ENCODE measurements at places on chromosomes 1 and 21.

DNA sequence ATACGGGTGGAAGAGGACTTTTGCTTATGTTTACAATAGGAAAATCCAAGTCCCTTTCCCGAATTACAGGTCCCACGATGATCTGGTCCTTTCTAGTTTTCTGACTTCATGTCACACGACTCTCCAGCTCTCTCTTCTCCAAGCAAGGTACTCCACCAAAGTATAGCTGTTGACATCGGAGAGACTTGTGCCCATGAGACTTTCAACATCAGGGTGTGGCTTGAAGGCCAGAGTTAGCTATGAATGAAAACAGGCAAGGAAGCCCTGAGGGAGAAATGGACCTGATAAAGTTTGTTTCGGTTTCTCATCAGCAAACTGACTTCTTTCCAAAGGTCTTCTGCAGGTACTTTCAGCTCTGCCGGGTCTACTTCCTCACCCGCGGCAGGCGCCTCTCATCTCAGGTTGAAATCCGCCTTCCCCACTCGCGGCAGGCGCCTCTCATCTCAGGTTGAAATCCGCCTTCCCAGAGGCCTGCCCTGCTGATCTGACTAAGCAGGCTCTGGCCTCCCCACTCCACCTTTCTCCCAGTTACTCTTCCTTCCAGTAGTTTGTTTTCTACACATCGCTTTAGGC, 2.1 kb upstream of the PER3 start:
- no peak for DNase-seq

GRCh38 chr21:39050841-39051587, 132.2 kb downstream of the PSMG1 start:
- DNase-seq: no peak

DNA sequence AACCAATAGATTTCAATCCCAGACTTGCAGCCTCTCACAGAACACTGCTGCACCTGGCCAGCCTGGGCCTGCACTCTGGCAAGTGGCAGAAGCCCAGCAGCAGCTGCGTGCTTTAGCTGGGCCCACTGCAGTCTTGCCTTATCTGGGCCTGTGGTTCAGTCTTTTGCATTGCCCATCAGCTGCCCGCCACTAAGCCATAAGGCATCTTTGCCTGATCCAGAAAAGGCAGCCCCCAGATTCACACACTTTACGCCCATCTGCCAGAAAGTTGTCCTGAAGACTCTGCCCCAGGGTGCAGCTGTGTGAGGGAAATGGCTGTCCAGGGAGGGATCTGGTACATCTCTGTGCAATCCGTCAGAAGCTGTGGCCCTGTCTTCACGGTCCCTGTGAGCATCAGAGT, 217.0 kb downstream of the DNAH14 start:
- DNase-seq: no peak

- DNase-seq: no peak
Measured at GRCh38 chr1:89905395-89906058, 84.7 kb downstream of the LRRC8D start.

DNA sequence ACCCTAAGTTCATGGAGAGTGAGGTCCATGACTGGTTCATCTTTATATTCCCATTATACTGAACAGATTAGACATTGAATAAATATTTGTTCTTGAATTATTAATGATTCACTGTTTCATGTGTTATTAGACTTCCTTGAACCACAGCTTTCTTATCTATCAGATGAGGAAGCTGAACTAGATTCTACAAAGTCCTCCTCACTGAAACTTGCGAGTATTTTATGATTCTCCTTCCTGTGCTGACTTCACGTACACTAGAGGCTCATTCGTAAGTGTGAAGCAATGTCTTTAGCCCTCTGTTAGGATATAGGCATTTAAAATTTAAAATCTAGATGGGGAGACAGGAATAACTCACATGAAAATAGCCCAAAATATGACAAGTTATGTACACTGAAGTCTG, 95.6 kb upstream of the IRF2BP2 start:
- no peak for DNase-seq

DNA sequence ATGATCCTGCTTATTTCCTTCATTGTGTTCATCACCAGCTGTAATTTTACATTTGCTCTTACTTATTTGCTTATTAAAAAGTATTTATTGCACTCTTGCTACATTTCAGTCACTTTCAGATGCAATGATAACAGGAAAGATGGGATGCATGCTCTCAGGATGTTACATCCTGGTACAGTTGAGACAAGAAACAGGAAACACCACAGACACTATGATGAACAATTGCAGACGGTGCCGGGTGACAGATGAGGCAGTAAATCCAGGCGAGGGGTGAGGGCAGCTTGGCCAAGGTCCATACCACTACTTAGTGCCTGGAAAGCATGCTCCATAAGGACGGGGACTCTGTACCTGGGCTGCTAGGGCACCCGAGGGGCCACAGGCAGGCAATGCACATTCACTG, 156.6 kb upstream of the RAB4A start:
- DNase-seq: no peak

GRCh38 chr1:37755290-37755689, 9.6 kb downstream of the EPHA10 start:
- DNase-seq: no peak

GRCh38 chr1:23772854-23773242, 5.4 kb upstream of the PITHD1 start:
- DNase-seq: no peak

GRCh38 chr1:204249736-204250427, 36.1 kb upstream of the GOLT1A start:
- DNase-seq: no peak

DNA sequence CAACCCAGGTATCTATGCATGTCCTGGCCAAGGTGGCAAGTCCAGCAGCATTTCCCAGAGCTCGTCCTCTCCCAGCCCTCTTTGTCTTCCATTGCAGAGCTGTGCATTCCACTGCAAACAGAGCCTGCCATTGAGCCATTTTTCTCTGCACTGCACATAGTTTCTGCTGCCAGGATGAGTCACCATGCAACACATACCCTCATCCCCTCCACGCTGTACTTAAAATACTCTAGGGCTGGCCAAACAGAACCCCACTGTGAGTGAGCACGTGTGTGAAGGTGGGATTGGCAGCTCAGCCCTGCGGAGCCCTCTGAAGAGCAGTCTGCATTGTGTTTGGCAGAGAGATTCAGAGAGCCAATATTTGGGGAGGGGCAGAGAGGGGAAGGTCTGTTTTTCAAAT, 3.9 kb upstream of the ATP1B1 start:
- DNase-seq: no peak

GRCh38 chr1:8818325-8818775, 910 bp upstream of the RERE start:
- DNase-seq: no peak

GRCh38 chr1:247456021-247456420, 1.9 kb downstream of the OR2B11 start:
- no peak for DNase-seq

DNA sequence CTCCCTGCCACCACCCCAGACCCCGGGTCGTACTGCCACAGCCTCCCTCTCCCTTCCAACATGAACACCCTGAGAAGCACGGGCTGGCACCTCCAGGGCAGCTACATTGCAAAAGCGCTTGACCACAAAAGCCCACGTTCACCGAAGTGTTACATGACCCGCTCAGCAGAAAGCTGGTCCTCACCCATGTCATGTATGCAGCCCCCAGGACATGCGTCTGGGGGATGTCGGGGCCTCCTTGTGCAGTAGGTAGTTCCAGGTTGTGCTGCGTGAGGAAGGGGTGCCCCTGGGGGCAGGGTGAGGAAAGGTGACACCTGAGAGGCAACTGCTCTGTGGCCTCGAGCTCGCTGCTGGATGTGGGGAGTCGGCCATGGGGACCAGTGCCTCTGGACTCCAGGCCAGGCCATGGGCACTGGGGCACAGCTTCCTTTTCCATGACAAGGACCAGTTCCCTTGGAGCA, 102.0 kb upstream of the C1orf174 start:
- DNase-seq: no peak

DNA sequence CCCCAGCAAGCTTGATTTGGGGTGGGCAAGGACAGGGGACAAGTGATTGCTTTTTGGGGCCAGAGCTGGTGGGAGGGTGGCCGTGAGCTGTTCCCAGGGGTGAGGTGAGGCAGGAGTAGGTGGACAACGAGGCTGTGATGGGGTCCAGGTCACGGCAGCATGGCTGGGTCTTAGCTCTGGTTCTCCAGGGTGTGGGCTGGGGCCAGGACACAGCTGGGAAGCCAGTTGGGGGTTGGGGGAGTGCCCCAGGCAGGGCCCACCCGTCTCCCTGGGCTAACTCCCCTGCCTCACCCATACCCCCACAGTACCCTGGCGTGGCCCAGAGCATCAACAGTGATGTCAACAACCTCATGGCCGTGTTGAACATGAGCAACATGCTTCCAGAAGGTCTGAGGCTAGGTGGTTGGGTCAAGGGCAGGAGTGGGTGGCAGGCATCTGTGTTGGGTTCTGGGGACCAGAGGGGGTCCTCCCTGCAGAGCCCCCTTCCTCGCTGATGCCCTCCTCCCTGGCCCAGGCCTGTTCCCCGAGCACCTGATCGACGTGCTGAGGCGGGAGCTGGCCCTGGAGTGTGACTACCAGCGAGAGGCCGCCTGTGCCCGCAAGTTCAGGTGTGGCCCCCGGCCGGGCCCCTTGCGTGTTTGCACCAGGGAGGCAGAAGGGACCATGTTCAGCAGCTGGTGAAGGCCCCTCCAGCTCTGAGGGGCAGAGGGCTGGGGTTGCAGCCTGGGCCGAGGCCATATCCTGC, 43.3 kb downstream of the COQ8A start:
- DNase-seq: no peak

- no peak for DNase-seq
Measured at GRCh38 chr1:84403347-84403746, 5.1 kb downstream of the DNASE2B start.

GRCh38 chr1:23600283-23600682, 41.0 kb upstream of the ID3 start:
- no peak for DNase-seq

GRCh38 chr1:46081206-46081605, 51.2 kb downstream of the PIK3R3 start:
- DNase-seq: no peak

- DNase-seq: no peak
Measured at GRCh38 chr1:32508761-32509160, 30.5 kb upstream of the ZBTB8A start.

DNA sequence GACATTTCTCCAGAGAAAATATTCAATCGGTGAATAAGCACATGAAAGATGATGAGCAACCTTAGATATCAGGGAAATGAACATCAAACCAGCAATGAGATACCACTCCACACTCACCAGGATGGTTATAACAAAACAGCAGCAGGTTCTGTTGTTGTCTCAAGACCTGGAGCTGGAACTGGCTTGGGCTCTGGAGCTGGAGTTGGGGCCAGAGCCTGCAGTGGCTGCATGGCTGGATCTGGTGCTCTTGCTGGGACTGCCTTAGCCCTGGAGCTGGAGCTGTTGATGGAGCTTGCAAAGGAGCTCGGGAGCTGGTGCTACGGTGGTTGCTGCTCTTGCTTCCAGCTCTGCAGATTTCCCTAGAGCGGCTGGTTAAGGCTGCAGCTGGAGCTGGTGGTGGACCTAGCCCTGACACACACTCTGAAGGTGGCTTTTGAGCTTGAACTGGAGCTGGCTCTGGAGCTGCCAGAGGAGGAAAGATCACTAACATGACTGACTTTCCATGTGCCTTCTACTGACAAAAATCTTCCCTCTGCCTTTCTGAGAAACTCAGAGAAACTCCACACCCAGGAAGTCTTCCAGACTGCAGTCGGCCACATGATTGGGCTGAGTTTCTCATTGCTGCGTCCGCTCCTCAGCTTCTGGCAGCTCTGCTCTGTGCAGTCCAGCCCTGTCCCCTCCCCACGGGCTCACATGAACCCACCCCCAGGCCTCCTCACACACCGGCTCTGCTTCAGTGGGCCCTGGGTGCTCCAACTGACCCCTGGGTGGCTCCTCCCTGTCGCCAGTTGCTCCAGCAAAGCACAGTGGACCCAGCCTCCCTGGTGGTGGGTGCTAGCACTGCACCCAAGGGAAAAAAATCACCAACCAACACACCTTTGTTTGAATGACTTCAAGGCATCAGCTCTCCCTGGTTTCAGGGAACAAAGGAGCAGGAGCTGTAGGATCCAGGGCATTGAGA, 139.1 kb upstream of the FMN2 start:
- DNase-seq: no peak

DNA sequence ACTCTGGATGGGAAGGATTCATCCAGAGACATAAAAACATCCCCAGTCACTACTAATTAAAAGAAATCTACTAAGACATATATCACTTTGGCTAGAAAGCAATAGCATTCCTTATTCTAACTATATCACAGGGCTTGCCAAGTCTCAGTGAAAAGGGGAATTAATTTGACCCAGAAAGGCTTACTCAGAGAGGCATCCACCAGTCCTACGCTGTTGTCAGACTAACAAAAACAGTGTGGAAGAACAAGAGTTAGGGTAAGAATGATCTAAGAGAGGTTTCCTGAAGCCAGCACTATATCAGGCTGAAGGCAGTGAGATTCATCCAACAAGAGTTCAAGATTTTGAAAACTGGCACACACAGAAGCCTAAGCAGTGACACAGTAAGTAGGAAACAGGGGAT, 126.1 kb downstream of the GDAP2 start:
- no peak for DNase-seq

- no peak for DNase-seq
Measured at GRCh38 chr1:206482611-206483010, 12.3 kb downstream of the IKBKE start.

- DNase-seq: no peak
Measured at GRCh38 chr1:62024690-62025089, 170.0 kb upstream of the L1TD1 start.

GRCh38 chr1:186930238-186930637, 101.5 kb downstream of the PLA2G4A start:
- no peak for DNase-seq

DNA sequence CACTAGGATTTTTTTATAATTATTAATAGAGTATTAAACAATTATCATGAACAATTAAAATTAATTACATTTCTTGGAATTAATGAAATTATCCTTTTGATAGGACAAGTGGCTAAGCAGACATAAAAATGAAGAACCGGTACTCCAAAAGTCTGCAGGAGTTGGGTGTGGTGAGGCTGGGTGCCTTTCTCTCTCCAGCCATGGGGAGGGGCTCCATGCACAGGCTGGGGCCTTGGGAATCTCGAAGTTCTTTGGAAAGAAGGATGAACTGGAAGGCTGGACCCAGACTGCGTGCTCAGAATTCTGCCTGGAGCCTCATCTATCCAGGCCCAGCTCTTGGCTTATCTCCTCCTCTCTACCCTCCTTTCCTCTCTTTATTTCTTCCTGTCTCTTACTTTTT, 94.1 kb downstream of the ACTL8 start:
- DNase-seq: no peak
